ENCODE measurements at places on chromosomes 12 and 14. TPM values are rescaled to one million over a fixed set of nuclear protein-coding genes. Genes with fewer than 3 reads are reported as not detected.

GPR137C gene
- total RNA-seq: 1.9 TPM

B4GALNT3 gene
- total RNA-seq: 2.0 TPM

GRIP1 gene
- 50.7 TPM for total RNA-seq

COX8C gene
- not detected for total RNA-seq

SDS gene
- total RNA-seq: 0.27 TPM

TTC5 gene
- total RNA-seq: 21.2 TPM

LIN7A gene
- total RNA-seq: 21.5 TPM

RAD9B gene
- total RNA-seq: 0.27 TPM

NUDT14 gene
- total RNA-seq: 15.6 TPM

Measured in motor neuron (in vitro differentiated cells).